Lower lobe of right lung (tissue), 2 donors: ENCODE measurements at places on chromosomes 7 and 10. TPM values are rescaled to one million over a fixed set of nuclear protein-coding genes. Genes with fewer than 3 reads are reported as not detected.

- peak; percentile 89 for DNase-seq
Measured at GRCh38 chr10:73730153-73730906, 13.8 kb upstream of the SEC24C start.

GRCh38 chr7:40014376-40014775 lies 64.3 kb downstream of the CDK13 start:
- no peak for DNase-seq

- no peak for DNase-seq
Measured at GRCh38 chr7:34720289-34720688, 62.3 kb downstream of the NPSR1 start.

DNA sequence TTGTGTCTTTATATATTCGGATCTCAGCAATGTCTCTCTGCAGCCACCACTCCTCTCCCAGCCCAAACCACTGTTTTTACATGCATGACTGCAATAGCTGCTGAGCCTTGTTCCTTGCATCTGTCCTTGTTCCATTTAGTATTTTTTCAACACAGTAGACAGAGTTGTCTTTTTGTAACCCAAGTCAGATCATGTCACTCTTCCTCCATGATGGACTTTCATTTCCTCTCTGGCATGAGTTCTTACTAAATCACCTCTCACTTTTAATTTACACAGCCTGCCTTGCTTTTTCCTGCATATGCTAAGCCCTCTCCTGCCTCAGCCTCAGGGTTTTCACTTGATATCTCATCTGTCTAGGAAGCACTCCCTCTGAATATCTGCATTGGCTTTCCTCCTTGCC lies 353.2 kb downstream of the HGF start:
- DNase-seq, result no peak

GRCh38 chr7:129951226-129952085 lies 1.3 kb downstream of the UBE2H start:
- no peak for DNase-seq

- peak; percentile 73 for DNase-seq
Measured at GRCh38 chr10:22620140-22620857, 94.1 kb downstream of the PIP4K2A start.

DNA sequence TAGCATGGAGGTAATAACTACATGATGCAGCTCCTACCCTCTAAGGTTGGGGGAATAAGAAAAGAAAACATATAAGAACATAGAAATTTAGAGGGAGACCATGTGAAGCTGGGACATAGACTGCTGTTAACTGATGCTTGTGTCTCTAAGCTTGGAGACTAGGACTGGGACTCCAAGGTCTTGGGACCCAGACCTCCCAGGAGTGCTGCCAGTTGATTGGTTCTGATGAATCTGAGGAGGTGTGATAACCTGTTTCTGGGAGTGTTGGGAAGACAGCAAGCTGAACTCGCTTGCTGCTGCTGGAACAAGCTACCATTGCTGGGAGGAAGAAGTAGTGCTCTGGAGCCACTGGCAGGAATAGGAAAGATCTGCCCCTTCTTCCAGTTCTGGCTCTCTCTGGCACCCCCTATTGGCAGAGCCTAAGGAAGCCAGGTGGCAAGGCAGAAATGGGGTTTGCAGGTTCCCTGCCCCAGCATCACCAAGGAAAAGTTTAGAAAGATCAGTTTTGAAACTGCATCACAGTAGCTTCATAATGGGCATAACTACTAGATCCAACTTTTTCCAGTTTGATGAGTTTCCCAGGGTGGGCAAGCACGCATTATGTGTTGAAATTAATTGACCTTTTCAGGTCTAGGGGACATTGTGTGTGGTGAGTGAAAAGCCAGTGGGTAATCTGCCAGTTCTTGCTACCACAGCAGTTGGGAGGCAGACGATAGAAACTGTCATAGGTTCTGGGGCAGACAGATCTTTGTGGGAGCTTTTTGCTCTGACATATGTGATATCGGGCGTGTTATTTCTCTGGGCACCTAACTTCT lies 140.7 kb downstream of the SND1 start:
- no peak for DNase-seq

DNA sequence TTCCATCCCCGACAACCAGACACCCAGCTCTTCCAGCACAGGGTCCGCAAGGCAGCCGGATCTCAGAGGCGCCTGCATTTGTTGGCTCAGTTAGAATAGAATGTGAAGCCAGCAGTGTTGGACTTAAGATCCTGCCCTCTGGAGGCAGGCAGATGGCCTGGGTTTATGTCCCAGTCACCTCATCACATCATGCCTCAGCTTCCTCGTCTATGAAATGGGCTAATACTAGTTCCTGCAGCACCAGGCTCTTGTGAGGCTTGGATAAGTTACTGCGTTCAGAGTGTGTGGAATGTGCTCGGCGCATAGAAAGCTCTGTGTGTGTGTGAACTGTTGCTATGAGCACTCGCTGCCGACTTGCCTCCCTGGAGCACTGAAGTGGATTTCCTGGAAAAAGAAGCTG lies 202.5 kb upstream of the GPR26 start:
- no peak for DNase-seq

GRCh38 chr7:67549126-67549525 lies 552.5 kb downstream of the TYW1 start:
- DNase-seq, result no peak

DNA sequence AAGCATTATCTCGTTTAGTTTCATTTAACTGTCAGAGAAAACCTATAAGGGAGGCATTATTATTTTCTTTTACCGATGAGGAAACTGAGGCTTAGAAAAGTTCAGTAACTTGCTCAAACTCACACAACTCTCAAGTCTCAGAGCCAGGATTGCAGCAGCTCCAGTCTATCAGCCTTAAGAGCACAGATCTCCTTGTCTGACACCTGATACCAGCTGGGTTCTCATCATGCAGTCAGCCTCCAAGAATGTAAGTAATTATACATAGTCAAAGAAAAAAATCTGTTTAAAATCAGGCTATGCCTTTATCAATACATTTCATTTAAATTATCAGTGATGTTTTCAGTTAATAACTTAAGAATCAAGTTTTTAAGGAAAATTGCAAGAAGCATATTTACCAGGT lies 236.6 kb upstream of the TCF7L2 start:
- no peak for DNase-seq

GRCh38 chr7:69603351-69603750 lies 5.1 kb downstream of the AUTS2 start:
- no peak for DNase-seq

- no peak for DNase-seq
Measured at GRCh38 chr7:18706670-18707069, 211.1 kb downstream of the HDAC9 start.

DNA sequence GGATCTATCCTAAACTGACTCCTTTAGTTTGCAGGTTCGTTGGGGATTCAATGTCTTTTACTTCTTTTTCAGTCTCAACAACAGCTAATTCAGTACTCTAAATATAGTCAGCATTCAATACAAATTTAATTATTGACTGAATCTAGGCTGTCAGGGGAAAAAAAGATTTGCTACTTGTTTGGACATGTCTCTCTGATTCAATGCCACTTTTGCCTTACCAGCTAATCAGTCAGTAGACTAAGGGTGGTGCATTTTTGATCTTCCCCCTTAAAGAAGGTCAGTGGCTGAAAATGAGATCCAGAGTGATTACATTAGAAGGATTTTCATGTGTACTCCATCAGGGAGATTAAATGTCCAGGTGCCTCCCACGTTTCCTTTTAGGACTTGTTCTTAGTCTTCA lies 145.1 kb downstream of the C1GALT1 start:
- DNase-seq, result no peak

- no peak for DNase-seq
Measured at GRCh38 chr7:81209059-81209458, 290.2 kb upstream of the SEMA3C start.

DNA sequence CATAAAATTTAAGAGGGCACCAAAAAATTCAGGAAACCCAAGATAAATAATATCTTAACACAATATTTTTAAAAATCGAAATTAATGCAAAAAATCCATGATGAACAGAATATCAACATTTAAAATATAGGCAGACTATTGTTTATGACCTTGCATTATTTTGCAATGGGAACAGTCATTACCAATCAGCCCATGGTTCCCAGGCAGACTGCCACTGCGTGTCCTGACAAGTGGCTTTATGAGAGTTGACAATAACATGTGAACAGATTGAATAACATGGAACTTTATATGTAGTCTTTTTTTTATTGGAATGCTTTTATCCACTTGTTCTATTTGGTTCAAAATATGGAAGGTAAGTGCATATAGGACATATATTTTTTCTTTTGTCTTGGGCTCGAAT lies 3.1 kb upstream of the AVPI1 start:
- no peak for DNase-seq

GRCh38 chr10:79223091-79224048 lies 123.9 kb upstream of the PPIF start:
- peak; percentile 84 for DNase-seq

DNA sequence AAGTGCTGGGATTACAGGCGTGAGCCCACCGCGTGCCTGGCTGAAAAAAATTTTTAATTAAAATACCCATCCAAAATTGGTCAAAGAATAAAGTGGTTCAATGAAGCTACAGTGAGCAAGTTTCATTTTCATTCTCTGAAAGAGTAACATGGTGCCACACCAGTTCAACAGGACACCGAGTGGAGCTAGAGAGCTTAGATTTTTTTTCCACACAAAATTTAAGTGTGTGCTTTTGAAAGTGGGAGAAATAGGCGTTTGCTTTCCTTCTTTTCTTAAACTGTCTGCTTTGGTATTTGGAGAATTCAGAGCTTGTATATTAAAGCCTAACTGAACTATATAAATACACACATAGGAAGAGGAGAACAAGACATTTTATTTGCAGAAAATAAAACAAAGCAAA lies 43.4 kb downstream of the BPGM start:
- DNase-seq, result no peak

DNA sequence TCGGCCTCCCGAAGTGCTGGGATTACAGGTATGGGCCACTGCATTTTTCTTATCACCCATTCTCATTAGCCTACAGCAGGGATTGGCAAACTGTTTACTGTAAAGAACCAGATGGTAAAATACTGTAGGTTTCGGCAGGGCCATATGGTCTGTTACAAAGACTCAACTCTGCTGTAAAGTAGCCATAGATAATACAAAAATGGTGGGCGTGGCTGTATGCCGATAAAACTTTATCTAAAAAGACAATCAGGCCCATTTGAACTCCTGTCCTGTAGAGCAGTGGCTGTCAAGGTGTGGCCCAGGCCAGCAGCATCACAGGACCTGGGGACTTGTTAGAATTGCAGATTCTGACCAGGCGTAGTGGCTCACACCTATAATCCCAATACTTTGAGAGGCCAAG lies 134.3 kb downstream of the CUX1 start:
- DNase-seq, result no peak

- DNase-seq, result no peak
Measured at GRCh38 chr10:129676014-129676413, 209.0 kb downstream of the MGMT start.

DNA sequence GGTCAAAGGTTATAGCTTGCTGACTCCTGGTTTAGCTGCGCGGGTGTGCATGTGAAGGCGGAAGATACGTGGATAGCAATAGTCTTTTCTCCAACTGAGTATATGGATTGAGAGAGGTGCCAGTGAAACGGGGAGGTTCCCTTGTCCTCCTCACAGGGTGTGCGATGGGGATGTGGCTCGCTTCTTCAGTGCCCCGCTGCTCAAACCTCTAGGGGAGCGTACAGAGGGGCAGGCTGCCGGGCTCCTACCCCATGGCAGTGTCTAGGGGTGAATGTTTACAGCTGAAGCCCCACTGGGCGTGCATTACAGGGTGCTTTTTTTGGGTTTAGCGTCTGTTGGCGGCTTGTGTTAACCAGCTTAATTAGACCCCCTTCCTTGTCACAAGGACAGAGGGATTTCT lies 438.5 kb downstream of the CCSER2 start:
- no peak for DNase-seq

- DNase-seq, result no peak
Measured at GRCh38 chr10:46226900-46227558, 59.8 kb upstream of the ANTXRL start.

DNA sequence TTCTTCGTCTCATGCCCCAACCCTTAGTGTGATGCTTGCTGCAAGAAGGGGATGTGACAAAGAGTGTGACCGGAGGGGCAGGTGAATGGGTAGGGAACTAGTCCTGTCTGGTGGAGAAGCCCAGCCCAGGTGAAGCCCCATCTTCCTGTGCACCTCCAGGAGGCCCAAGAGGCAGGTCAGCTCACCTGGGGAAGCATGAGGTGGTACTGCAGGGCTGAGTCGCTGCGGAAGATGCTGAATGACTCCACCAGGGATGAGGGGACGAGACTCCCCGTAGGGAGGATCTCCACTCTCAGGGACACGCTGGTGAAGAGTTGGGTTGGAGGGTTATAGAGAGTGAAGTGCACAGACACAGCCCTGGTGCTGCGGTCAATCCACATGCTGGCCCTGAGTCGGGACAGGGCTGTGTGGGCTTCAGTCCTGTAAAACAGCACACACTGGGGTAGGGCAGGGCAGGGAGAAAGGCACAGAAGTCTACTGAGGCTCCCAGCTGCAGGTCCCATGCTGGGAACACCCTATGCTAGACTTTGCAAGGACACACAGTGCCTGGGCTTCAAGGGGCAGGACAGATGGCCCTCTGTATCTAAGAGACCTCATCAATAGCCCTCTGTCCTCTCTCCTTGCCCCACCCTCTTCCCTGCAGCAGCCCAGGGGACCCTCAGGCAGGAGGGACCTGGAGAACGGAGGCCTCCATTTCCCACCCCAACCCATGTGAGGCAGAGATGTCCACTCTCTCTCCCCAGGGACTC lies 136.5 kb downstream of the PKD1L1 start:
- no peak for DNase-seq

DNA sequence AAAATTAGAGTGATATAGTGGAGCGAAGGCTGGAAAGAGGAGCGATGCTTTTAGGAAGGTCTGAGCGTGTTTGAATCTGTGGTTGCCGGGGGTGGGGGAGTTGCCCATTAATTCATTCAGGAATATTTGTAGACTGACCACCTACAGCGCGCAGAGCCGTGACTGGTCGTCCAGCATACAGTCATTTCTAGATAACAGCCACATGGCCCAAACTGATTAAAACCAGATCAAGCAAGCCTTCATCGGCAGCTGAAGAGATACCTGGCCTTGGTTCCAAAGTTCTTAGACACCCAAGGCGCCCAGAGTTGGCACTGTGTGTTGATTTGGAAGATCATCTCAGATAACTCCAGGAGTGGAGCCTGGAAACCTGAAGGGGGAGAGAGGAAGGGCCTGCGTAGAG lies 1.7 kb downstream of the PROSER2 start:
- no peak for DNase-seq

- no peak for DNase-seq
Measured at GRCh38 chr10:128567551-128567950, 441.3 kb upstream of the MKI67 start.

- DNase-seq, result no peak
Measured at GRCh38 chr10:61197057-61197456, 253.1 kb upstream of the RHOBTB1 start.

Gene CAV2
- 143 TPM for total RNA-seq

Gene VAX1
- total RNA-seq, result not detected

Gene LIPA
- 174 TPM for total RNA-seq

Gene FHIP2A
- total RNA-seq, result 23.6 TPM

Gene TAS2R41
- not detected for total RNA-seq

Gene SERPINE1
- total RNA-seq, result 15.4 TPM

Gene TEX47
- not detected for total RNA-seq

Gene SORBS1
- 58.2 TPM for total RNA-seq

Gene CUEDC2
- 41.2 TPM for total RNA-seq

Gene DLX5
- not detected for total RNA-seq
